ENCODE measurements at places on chromosomes 5 and 9.

- DNase-seq, result no peak
Observed at GRCh38 chr5:96781031-96781971, 26.4 kb downstream of the ERAP1 start.

GRCh38 chr5:154189256-154189818 is 1.2 kb upstream of the GALNT10 start:
- no peak for DNase-seq

GRCh38 chr5:16929347-16929746 is 6.7 kb downstream of the MYO10 start:
- no peak for DNase-seq

DNA sequence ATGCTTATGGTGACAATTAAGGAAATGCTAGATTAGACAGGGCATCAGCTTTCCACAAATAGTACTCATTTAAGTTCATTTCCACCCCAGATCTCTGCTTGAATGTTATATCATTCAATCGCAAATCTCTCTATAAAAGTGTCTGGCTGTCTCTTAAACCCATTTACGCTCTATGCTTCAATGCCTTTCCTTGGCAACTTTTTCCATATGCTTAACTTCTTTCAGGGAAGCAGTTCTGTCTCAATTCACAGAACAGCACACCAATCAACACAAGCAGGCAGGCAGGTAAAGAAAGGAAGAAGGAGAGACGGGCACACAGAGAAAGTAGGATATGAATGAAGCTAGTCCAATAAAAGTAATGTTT is 243.1 kb downstream of the DENND1A start:
- no peak for DNase-seq

GRCh38 chr5:64634997-64635686 is 55.2 kb upstream of the SHISAL2B start:
- DNase-seq, result no peak

DNA sequence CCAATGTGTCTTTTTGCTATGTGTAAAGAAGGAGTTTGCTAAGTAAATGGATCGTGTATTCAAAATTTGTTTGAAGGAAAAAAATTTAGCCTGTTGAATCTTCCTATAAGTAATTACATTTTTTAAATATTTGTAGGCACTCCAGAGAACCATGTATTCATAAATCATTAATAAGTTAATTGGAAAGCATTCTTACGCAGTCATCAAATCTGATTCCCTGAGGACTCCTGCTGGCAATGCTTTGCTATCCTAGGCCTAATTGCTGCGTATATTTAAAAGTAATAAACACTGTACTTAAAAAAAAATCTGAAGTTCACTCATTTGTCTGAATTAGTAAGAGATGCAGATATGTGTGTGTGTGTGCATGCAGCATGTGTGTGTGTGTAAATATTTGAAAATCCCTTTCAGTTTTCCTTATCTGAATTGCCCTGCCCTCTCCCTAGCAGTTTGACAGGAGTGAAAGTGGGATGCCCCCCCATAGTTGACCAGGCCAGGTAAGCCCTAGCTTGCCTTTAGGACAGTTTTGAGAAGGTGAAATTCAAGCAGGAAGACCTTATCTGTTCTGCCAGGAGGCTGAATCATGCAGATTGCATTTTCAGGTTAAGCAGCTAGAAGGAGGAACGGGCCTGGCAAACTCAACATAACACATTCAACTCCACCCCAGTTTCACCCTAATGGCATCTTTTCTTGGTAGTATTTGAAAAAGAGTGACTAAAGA is 81.2 kb upstream of the DNAH5 start:
- DNase-seq, result no peak

GRCh38 chr5:31078956-31079355 is 114.5 kb upstream of the CDH6 start:
- no peak for DNase-seq

GRCh38 chr5:38645508-38645907 is 89.1 kb upstream of the LIFR start:
- DNase-seq, result no peak

DNA sequence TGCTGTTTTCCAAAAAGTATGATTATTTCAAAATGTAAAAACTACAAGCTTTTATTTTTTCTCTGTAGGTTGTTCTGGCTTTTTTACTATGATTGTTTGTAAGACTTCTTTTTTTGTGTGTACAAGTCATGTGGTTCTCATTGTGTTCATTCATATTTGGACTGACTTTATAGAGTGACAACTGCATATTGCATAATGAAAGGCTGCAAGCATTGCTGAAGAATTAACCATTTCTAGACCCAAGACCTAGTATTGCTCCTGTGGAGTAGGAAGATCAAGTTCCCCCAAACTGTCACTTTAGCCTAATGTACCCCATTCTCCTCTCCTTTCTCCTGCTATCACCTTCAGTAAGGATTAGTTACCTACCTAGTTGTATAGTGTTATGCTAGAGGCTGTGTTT is 10.0 kb downstream of the MAP1B start:
- DNase-seq, result no peak

GRCh38 chr9:137791947-137792346 is 85.6 kb upstream of the CACNA1B start:
- no peak for DNase-seq

DNA sequence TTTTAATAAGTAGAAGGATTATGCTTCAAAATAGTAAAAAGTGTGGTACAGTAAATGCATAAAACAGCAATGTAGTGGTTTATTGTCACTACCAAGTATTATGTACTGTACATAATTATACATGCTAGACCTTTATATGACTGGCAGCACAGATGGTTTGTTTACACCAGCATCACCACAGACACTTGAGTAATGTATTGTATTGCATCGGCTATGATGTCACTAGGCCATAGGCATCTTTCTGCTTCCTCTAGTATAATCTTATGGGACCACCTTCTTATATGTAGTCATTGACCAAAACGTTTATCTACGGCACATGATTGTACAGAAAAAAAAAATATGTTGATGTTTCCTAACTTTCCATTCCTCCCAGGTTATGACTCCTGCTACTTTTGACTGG is 31.9 kb upstream of the SSBP2 start:
- no peak for DNase-seq
